Sigmoid colon (tissue), 7 donors: ENCODE measurements at places on chromosomes 3 and 15. TPM values are rescaled to one million over a fixed set of nuclear protein-coding genes. Genes with fewer than 3 reads are reported as not detected.

DNA sequence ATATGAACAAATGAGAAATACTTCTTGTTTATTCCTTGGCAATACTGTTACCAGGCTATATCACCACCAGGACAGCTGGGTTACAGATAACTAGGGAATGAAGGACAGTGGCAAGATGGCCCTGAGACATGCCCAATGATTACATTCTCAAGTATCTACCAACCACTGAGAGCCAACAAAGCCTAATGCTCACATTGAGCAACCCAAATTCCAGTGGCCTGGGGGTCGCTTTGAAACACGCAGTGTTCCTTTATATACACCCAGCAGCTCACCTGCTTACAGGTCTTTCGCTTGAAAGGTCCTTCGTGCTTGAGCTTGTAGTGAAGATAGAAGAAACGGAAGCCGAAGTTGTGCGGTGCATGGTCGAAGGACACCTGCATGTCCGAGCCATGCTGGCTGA is 45.1 kb downstream of the SPATA12 start:
- no peak overlapping the region for H3K27ac ChIP-seq
- H3K27me3 ChIP-seq = no peaks in the 10 kb centered on the region
- peaks cover 6% of the 10 kb centered on the region for H3K4me1 ChIP-seq

DNA sequence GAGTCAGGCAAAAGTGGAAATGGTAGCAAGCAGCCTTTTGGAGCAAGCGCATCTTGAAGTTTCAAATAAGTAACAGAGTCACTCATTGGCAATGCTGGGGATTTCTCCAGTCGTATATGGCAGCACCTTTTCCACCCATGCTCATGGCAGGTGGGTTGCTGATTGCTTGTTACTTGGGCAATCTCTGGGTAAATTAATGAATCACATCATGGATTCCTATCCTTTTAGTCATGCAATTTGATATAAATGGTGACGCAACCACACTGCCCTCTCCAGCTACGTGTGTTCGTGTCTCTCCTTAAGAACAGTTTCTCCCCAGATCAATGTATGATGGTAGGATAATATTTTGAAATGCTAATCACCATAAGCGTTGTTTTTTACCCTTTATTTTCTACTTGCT is 339.9 kb upstream of the KCNH8 start:
- H3K4me1 ChIP-seq = no peaks in the 10 kb centered on the region
- no peak overlapping the region for H3K4me3 ChIP-seq
- H3K27ac ChIP-seq = no peak overlapping the region
- no peaks in the 10 kb centered on the region for H3K27me3 ChIP-seq
- H3K36me3 ChIP-seq = no peaks in the 10 kb centered on the region

CCNB2 gene
- 0.33 TPM for total RNA-seq

CFAP100 gene
- total RNA-seq = not detected

FAM162A gene
- total RNA-seq = 44.2 TPM

DNA sequence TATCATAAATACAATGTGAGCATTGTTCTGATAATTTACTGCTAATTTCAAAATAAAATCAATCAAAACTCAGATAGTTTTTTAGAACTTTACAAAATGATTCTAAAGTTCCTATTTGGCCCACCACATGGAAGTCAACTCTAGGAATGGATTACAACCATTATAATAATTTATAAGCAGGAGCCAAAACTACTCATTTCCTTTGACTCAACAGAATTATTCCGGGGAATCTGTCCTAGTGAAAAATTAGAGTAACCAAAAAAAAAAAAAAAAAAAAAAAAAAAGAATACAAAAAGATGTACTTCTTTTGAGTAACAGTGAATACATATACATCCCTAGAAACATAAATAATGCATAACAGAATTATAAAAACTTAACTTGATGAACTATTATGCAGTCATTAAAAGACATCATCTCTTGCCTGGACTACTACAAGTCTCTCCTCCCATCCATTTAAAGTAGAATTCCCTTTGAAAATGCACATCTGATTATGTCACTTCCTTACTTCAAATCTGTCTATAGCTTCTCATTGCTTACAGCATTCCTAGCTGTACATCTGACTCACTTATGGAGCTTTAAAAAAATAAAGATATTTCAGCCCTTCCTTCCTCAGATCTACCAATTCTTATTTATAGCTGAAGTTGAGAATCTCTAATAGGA is 43.4 kb downstream of the HDGFL3 start:
- H3K4me3 ChIP-seq = no peak overlapping the region
- no peaks in the 10 kb centered on the region for H3K27me3 ChIP-seq
- no peaks in the 10 kb centered on the region for H3K4me1 ChIP-seq
- no peak for DNase-seq

ASB14 gene
- total RNA-seq = not detected

TRIM42 gene
- total RNA-seq = not detected

RHCG gene
- not detected for total RNA-seq
